Amygdala (tissue), 56 donors: ENCODE measurements at places on chromosomes 2 and 18.

DNA sequence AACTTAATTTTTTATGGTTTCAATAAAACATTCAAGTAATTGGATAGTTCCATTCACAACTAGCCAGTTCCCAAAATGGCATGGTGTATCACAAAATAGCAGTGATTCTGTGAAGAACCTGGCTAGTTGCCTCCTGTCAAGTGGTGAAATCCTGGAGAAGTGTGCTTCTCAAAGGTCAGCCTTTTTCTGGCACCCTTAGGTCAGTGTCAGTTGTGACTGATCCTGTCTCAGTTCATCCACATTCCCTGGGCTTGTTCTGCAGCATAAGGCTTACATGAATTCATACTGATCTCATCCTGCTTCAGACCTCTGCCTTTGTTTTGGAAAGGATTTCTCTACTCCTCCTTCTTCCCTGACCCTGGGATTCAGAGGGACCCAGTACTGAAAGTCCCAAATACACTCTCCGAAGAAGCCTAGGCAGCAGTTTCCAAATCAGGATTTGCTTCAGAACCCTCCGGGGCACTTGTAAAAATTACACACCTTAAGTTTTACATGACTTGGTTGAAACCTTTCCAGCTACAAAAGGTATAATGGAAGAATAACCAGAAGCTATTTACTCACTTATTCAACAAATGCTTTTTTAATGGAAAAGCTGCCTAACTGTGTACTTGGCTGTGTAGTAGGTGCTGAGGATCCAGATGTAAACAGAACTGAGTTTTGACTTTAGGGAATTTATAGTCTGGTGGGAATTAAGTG is 11.0 kb downstream of the MAP3K20 start:
- no peak for DNase-seq

GRCh38 chr2:122634256-122634655 is 878.8 kb downstream of the TSN start:
- DNase-seq, result no peak

- DNase-seq, result no peak
These were observed 405.1 kb upstream of the CWC22 start for GRCh38 chr2:180412219-180412618.

DNA sequence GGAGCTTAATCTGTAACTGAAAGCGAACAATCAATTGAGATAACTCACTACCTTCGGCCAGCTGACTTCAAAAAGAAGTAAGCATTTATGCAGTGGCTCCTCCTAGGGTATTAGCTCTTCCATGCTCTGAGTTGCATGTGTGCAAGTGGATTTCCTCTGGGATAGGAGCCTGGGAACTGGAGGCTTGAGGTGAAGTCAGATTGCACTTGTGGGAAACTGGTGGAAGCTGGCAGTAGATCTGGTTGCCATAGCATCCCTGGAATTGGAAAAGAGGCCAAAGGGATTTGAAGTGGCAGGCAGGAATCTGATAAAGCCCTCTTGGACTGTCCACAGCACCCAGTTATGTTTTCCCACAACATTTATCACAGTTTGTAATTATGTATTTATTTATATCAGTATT is 50.6 kb upstream of the FMNL2 start:
- no peak for DNase-seq
